ENCODE measurements at places on chromosomes 3 and 15. TPM values are rescaled to one million over a fixed set of nuclear protein-coding genes. Genes with fewer than 3 reads are reported as not detected.

GRCh38 chr3:107068980-107069379 lies 308.3 kb upstream of the CCDC54 start:
- H3K27ac ChIP-seq, result peak overlapping the region; percentile 48
- DNase-seq, result no peak
- H3K36me3 ChIP-seq, result no peaks in the 10 kb centered on the region
- no peaks in the 10 kb centered on the region for H3K4me1 ChIP-seq
- H3K27me3 ChIP-seq, result no peaks in the 10 kb centered on the region

The TAMM41 gene
- total RNA-seq, result 6.7 TPM

GRCh38 chr15:90009301-90010022 lies 8.3 kb downstream of the ZNF710 start:
- no peak overlapping the region for H3K27ac ChIP-seq
- no peak overlapping the region for H3K4me3 ChIP-seq
- no peaks in the 10 kb centered on the region for H3K27me3 ChIP-seq
- H3K4me1 ChIP-seq, result peaks cover 6% of the 10 kb centered on the region
- no peaks in the 10 kb centered on the region for H3K36me3 ChIP-seq

DNA sequence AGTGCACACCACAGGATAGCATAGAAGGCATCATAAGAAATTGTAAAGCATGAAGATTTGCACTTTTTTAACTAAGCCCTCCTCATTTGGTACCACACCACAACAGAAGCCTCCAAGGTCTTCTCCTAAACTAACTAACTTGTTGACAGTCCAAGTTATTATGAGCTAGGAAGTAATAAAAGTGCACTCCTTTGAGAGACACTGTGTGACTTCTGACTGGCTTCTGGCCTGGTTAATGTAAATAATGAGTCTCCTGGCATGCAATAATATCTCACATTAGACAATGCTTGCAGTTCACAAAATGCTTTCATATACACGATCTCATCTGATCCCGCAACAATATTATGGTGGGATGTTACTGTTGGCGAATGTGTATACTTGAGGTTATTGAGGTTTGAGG lies 103.9 kb upstream of the SLC24A5 start:
- DNase-seq, result no peak
- H3K36me3 ChIP-seq, result no peaks in the 10 kb centered on the region

The FGF7 gene
- total RNA-seq, result 42.9 TPM

- no peaks in the 10 kb centered on the region for H3K4me1 ChIP-seq
- no peaks in the 10 kb centered on the region for H3K36me3 ChIP-seq
- H3K27me3 ChIP-seq, result no peaks in the 10 kb centered on the region
Observed at GRCh38 chr3:98914210-98915080, 12.9 kb upstream of the DCBLD2 start.

DNA sequence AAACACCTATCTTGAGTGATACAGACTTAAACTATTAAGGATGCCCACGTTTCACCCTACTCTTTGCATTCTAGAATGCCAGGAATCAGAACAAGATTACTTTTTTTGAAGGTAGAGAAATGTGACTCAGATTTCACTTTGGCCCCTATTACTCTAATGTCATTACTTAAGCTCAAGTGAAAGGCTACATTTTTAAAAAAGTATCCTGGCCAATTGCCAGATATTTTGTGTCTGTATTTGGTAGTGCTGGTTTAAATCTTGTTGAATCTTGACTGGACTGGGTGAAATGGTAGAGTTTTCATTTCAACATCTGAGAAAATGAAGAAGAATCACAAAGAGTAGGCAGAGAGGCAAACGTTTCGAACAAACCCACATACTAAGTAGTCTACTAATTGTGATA lies 218.2 kb upstream of the UBE2E1 start:
- DNase-seq, result no peak
- no peak overlapping the region for H3K4me3 ChIP-seq
- no peaks in the 10 kb centered on the region for H3K27me3 ChIP-seq
- no peaks in the 10 kb centered on the region for H3K4me1 ChIP-seq

GRCh38 chr3:64505419-64505818 lies 182.4 kb downstream of the ADAMTS9 start:
- H3K27ac ChIP-seq, result no peak overlapping the region
- no peaks in the 10 kb centered on the region for H3K36me3 ChIP-seq
- DNase-seq, result no peak
- H3K4me3 ChIP-seq, result no peak overlapping the region
- no peaks in the 10 kb centered on the region for H3K4me1 ChIP-seq
- no peaks in the 10 kb centered on the region for H3K27me3 ChIP-seq

- no peak for DNase-seq
- no peak overlapping the region for H3K4me3 ChIP-seq
- H3K27me3 ChIP-seq, result no peaks in the 10 kb centered on the region
Observed at GRCh38 chr3:165056510-165056909, 21.8 kb downstream of the SI start.

- no peaks in the 10 kb centered on the region for H3K36me3 ChIP-seq
- H3K27ac ChIP-seq, result no peak overlapping the region
- no peaks in the 10 kb centered on the region for H3K4me1 ChIP-seq
- H3K27me3 ChIP-seq, result no peaks in the 10 kb centered on the region
Observed at GRCh38 chr3:23103764-23104163, 99.4 kb upstream of the UBE2E2 start.

The GABRB3 gene
- total RNA-seq, result 1.1 TPM

The NCBP2 gene
- total RNA-seq, result 44.9 TPM

DNA sequence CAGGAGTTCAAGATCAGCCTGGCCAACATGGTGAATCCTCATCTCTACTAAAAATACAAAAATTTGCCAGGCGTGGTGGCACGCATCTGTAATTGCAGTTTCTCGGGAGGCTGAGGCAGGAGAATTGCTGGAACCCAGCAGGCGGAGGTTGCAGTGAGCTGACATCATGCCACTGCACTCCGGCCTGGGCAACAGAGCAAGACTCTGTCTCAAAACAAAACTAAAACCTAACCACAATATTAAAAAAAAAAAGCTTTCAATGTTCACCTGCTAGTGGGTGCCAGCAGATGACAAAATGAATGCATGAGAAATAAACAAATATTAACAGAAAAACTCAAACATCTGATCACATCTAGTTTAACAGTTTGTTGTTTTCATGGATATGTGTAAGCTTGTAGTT lies 9.0 kb downstream of the SLC24A1 start:
- no peak overlapping the region for H3K4me3 ChIP-seq
- no peak for DNase-seq
- H3K27ac ChIP-seq, result no peak overlapping the region
- H3K27me3 ChIP-seq, result no peaks in the 10 kb centered on the region
- no peaks in the 10 kb centered on the region for H3K4me1 ChIP-seq
- H3K36me3 ChIP-seq, result no peaks in the 10 kb centered on the region

DNA sequence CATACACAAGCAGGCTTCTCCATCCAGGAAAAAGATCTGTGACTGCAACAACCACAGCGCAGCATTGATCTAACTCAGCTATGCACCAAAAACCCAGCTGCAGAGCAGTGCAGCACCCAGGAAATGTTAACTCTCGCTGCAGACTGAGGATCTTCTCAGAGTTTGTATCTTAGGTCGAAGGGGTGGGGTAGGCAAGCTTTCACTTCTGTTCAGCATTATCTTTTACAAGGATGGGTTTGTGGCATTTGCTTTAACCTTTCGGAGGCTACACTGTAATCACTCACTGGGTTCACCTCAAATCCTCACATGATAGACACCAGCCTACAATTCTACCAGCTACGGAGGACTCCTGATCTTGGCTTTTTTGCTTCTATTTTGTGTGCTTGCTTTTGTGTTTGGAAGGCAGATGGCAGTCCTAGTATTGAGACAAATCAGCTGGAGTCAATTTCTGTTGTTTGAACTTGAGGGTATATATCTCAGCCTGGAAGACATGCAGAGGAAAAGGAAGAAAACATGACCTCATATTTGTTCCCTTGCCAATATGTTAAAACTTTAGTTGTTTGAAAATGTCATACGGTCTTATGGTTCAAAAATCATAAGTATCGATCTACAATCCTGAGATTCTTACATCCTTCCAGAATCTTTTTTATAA lies 25.2 kb downstream of the LRRK1 start:
- no peak overlapping the region for H3K4me3 ChIP-seq
- DNase-seq, result no peak
- peak overlapping the region; percentile 15 for H3K27ac ChIP-seq
- no peaks in the 10 kb centered on the region for H3K4me1 ChIP-seq

The P2RY1 gene
- 10.9 TPM for total RNA-seq

- H3K36me3 ChIP-seq, result no peaks in the 10 kb centered on the region
- H3K27me3 ChIP-seq, result no peaks in the 10 kb centered on the region
- H3K4me1 ChIP-seq, result no peaks in the 10 kb centered on the region
- H3K27ac ChIP-seq, result no peak overlapping the region
- no peak overlapping the region for H3K4me3 ChIP-seq
Observed at GRCh38 chr3:47261301-47261700, 21.3 kb downstream of the KIF9 start.

GRCh38 chr3:100072326-100073048 lies 41.8 kb downstream of the FILIP1L start:
- DNase-seq, result no peak
- H3K36me3 ChIP-seq, result no peaks in the 10 kb centered on the region
- H3K27ac ChIP-seq, result no peak overlapping the region
- no peak overlapping the region for H3K4me3 ChIP-seq
- no peaks in the 10 kb centered on the region for H3K4me1 ChIP-seq

DNA sequence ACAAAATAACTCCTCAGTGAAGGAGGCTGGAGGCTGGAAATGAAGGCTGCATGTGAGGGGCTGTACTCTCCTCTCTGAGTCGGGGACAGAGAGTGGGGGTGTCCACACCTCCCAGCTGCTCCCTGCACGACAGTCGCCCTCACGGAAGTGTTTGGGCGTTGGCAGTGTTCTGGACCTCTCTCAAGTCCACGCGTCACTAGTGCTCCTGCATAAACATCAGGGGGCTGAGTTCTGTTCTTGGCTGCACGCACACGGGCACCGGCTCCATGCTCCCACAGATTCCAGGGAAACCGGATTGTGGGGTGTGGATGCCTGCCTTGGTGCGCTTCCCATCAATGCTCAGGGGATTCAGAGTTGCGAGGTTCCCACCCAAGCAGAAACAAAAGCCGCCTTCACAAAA lies 7.4 kb downstream of the RASGRF1 start:
- no peaks in the 10 kb centered on the region for H3K4me1 ChIP-seq
- H3K36me3 ChIP-seq, result no peaks in the 10 kb centered on the region
- no peaks in the 10 kb centered on the region for H3K27me3 ChIP-seq
- DNase-seq, result no peak

- H3K27me3 ChIP-seq, result no peaks in the 10 kb centered on the region
- H3K36me3 ChIP-seq, result no peaks in the 10 kb centered on the region
- H3K4me1 ChIP-seq, result no peaks in the 10 kb centered on the region
Observed at GRCh38 chr3:173275740-173276139, 121.8 kb upstream of the NLGN1 start.

DNA sequence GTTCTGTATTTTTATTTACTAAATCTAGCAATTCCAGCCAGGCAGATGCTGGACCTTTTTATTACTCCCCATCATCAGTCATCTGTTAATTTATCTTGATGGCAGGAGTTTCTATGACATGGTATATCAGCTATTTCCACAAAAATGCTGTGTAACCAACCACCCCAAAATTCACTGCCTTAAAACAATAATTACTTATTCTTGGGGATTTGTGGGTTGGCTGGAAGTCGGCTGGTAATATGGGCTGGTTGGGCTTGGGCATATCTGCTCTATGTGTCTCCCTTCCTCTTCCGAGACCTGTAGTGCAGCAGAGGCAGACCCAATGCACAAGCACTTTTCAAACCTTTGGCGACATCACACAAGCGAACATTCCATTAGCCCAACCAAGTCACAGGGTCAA lies 92.1 kb upstream of the UBE2E1 start:
- H3K27ac ChIP-seq, result no peak overlapping the region
- DNase-seq, result no peak
- no peaks in the 10 kb centered on the region for H3K36me3 ChIP-seq
- H3K27me3 ChIP-seq, result no peaks in the 10 kb centered on the region
- no peaks in the 10 kb centered on the region for H3K4me1 ChIP-seq

The SNRPN gene
- 64.5 TPM for total RNA-seq

The PP2D1 gene
- not detected for total RNA-seq

DNA sequence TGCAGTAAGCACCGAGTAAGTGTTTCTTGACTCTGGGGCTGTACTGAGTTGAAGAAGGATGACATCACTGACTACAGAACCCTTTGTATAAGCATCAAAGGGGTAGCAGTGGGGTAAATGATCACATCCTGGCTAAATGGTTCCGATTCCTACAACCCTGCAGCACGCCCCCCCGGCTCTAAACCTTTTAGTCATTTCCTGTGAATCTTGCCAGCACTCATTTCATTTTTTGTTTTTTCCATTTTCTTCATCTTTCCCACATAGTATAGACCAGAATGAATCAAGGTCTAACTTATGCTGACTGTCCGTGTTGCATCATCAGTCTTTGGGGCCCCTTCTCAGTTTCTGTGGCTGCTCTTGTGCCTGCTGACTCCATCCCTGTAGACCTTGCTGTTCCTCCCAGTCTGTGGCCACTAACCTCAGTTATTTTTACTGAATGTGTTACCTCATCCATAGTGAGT lies 383.1 kb upstream of the TPRG1 start:
- DNase-seq, result no peak

The SAMD7 gene
- under 0.01 TPM for total RNA-seq

GRCh38 chr3:111362381-111363009 lies 179.5 kb upstream of the CD96 start:
- no peaks in the 10 kb centered on the region for H3K27me3 ChIP-seq
- no peaks in the 10 kb centered on the region for H3K4me1 ChIP-seq
- H3K36me3 ChIP-seq, result no peaks in the 10 kb centered on the region
- no peak for DNase-seq
- H3K4me3 ChIP-seq, result no peak overlapping the region

GRCh38 chr3:16142350-16143025 lies 32.0 kb upstream of the GALNT15 start:
- H3K27me3 ChIP-seq, result no peaks in the 10 kb centered on the region
- H3K4me1 ChIP-seq, result peaks cover 5% of the 10 kb centered on the region
- H3K4me3 ChIP-seq, result no peak overlapping the region
- peak overlapping the region; percentile 99 for H3K27ac ChIP-seq

The RASL12 gene
- total RNA-seq, result 20.6 TPM

- no peak overlapping the region for H3K4me3 ChIP-seq
- no peak for DNase-seq
- H3K36me3 ChIP-seq, result no peaks in the 10 kb centered on the region
- H3K27ac ChIP-seq, result no peak overlapping the region
- no peaks in the 10 kb centered on the region for H3K4me1 ChIP-seq
Observed at GRCh38 chr3:106714400-106714799, 662.8 kb upstream of the CCDC54 start.

The ETV5 gene
- 9.1 TPM for total RNA-seq

GRCh38 chr15:70309716-70310115 lies 212.0 kb upstream of the TLE3 start:
- no peaks in the 10 kb centered on the region for H3K4me1 ChIP-seq
- H3K36me3 ChIP-seq, result no peaks in the 10 kb centered on the region
- H3K27ac ChIP-seq, result no peak overlapping the region
- DNase-seq, result peak; percentile 4
- H3K27me3 ChIP-seq, result no peaks in the 10 kb centered on the region

DNA sequence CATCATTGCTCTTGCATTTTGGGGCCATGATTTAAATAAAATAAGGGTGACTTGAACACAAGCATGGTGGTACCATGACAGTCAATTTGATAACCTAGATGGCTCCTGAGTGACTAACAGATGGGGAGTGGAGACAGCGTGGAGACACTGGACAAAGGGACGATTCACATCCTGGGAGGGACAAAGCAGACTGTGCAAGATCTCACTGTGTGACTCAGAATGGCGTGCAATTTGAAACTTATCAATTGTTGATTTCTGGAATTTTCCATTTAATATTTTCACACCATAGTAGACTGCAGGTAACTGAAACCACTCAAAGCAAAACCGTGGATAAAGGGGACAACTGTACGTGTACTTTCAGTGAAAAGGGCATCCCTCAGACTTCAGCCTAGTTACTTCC lies 25.5 kb downstream of the MCCC1 start:
- H3K27ac ChIP-seq, result no peak overlapping the region
- H3K27me3 ChIP-seq, result no peaks in the 10 kb centered on the region
- no peak for DNase-seq
- no peak overlapping the region for H3K4me3 ChIP-seq
- H3K4me1 ChIP-seq, result no peaks in the 10 kb centered on the region

Data from breast epithelium (tissue), 4 donors.